Esophagus squamous epithelium (tissue), 5 donors: ENCODE measurements at places on chromosomes 12 and 14. TPM values are rescaled to one million over a fixed set of nuclear protein-coding genes. Genes with fewer than 3 reads are reported as not detected.

DRAM1 gene
- total RNA-seq = 8.6 TPM

NINJ2 gene
- 6.0 TPM for total RNA-seq

CD69 gene
- 0.99 TPM for total RNA-seq

USP15 gene
- 72.0 TPM for total RNA-seq

DYNC1H1 gene
- 299 TPM for total RNA-seq

FAM222A gene
- total RNA-seq = 9.3 TPM

PTPRO gene
- total RNA-seq = 0.76 TPM

PLBD1 gene
- total RNA-seq = 50.2 TPM

EDDM3A gene
- total RNA-seq = not detected

CLEC4D gene
- not detected for total RNA-seq

TESPA1 gene
- total RNA-seq = 0.31 TPM

SEC23A gene
- total RNA-seq = 25.1 TPM

SDR9C7 gene
- total RNA-seq = 26.0 TPM

ENDOU gene
- total RNA-seq = 39.8 TPM

RHOJ gene
- 0.73 TPM for total RNA-seq

GLRX5 gene
- 31.1 TPM for total RNA-seq

C12orf42 gene
- total RNA-seq = not detected

EIF2B1 gene
- total RNA-seq = 101 TPM

TBC1D30 gene
- total RNA-seq = 1.9 TPM

DNAH10 gene
- total RNA-seq = not detected

GRCh38 chr12:30691122-30691879, 4.4 kb downstream of the IPO8 start:
- no peak overlapping the region for H3K4me3 ChIP-seq
- H3K36me3 ChIP-seq = no peaks in the 10 kb centered on the region
- H3K27me3 ChIP-seq = no peaks in the 10 kb centered on the region
- DNase-seq = no peak
- H3K27ac ChIP-seq = no peak overlapping the region

DNA sequence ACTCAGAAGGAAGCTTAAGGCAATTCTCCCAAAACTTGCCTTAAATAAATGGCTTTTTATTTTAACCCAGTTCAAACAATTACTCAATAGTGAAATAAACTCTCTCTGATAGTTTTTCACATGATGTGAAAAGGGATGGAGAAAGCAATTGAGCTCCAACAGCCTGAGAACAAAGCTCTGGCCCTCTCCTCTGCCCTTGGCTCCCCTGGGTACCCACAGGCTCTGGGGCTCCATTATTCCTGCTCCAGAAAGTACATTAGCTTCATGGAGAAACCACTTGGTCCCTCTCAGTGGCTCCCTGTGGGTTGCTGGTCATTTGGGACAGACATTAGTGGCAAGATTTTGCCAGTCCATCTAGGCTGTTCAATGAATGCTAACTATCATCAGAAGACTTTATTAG, 242.8 kb downstream of the ATP23 start:
- no peak overlapping the region for H3K27ac ChIP-seq
- no peaks in the 10 kb centered on the region for H3K27me3 ChIP-seq
- H3K4me1 ChIP-seq = no peaks in the 10 kb centered on the region
- H3K36me3 ChIP-seq = no peaks in the 10 kb centered on the region
- DNase-seq = no peak

GRCh38 chr12:53677016-53677799, 1.3 kb upstream of the ATP5MC2 start:
- peaks cover 20% of the 10 kb centered on the region for H3K36me3 ChIP-seq
- no peaks in the 10 kb centered on the region for H3K27me3 ChIP-seq
- DNase-seq = no peak
- H3K4me1 ChIP-seq = peaks cover 46% of the 10 kb centered on the region
- H3K27ac ChIP-seq = peak overlapping the region; percentile 96

- no peaks in the 10 kb centered on the region for H3K36me3 ChIP-seq
- no peak overlapping the region for H3K4me3 ChIP-seq
- H3K4me1 ChIP-seq = peaks cover 4% of the 10 kb centered on the region
Observed at GRCh38 chr12:84507956-84508850, 404.4 kb downstream of the SLC6A15 start.

- no peaks in the 10 kb centered on the region for H3K4me1 ChIP-seq
- peaks cover 5% of the 10 kb centered on the region for H3K36me3 ChIP-seq
Observed at GRCh38 chr12:93502802-93503623, 35.7 kb downstream of the MRPL42 start.

DNA sequence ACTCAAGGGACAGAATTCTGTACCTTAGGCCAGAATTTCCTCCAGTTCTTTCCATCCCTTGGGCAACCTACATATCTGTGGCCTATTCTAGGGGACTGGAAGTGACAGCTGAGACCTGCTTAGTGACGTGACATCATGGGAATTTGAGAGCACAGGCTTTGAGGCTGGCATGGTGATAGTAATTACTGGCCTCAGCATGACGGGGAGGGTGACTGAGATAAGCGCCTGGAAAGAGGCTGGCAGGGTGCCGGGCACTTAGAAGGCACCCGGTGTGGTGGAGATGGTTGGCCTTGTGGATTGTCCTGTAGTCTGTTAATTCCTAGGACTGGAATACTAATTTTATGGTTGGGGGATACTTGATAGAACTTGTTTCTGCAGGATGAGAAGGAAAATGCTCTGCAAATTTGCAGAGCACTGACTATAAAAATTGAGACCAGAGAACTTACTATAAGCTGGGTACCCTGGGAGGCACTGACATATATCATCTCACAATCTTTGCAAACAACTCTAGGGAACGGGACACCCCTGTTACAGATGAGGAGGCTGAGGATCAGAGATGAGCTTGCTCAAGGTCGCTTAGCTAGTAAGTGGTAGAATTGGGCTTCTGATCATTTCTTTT, 42.2 kb upstream of the TBX3 start:
- no peaks in the 10 kb centered on the region for H3K36me3 ChIP-seq
- no peak for DNase-seq
- no peaks in the 10 kb centered on the region for H3K4me1 ChIP-seq
- H3K27me3 ChIP-seq = no peaks in the 10 kb centered on the region

DNA sequence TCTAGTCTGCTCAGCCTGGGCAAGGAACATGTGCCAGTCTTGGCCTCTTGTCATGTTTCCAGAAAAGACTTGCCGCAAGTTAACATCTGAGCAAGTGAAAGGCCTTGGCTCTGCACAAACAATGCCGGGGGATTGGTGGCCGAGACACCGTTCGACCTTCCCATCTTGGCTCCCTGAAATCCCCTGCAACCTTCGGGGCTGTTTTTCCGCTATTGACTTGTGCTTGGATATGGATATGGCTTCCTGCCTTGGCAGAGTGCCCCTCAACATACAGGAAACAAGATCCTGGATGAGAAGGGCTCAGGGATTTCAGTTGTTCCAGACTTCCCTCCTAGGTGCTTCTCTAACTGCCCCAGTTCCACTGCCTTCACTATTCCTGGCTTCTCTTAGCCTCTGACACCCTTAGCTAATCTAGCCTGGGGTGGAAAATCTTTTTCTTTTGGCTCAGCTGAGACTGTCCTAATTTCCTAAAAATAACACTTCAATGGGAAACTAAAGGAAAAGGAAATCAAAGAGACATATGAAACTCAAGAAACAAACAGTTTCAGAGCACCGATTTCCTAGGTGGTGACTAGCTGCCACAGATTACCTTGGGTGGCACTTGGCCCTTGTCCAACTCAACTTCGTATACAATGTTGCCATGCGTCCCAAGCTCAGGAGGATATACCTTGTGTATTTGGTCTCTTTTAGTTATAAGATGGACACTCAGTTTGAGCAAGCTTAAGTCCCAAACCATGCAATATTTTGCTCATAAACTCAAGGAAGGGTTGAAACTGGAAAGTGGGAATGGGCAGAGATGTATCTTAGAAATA, 33.9 kb downstream of the RDH12 start:
- no peak overlapping the region for H3K4me3 ChIP-seq
- DNase-seq = no peak
- H3K4me1 ChIP-seq = no peaks in the 10 kb centered on the region
- H3K36me3 ChIP-seq = no peaks in the 10 kb centered on the region

GRCh38 chr12:26130728-26131127, 5.9 kb upstream of the BHLHE41 start:
- no peak for DNase-seq
- H3K4me3 ChIP-seq = no peak overlapping the region
- H3K27me3 ChIP-seq = no peaks in the 10 kb centered on the region
- H3K27ac ChIP-seq = no peak overlapping the region

- no peaks in the 10 kb centered on the region for H3K4me1 ChIP-seq
- H3K36me3 ChIP-seq = peaks cover 3% of the 10 kb centered on the region
- no peak for DNase-seq
- H3K4me3 ChIP-seq = no peak overlapping the region
Observed at GRCh38 chr14:91996948-91997371, 42.9 kb downstream of the TRIP11 start.

DNA sequence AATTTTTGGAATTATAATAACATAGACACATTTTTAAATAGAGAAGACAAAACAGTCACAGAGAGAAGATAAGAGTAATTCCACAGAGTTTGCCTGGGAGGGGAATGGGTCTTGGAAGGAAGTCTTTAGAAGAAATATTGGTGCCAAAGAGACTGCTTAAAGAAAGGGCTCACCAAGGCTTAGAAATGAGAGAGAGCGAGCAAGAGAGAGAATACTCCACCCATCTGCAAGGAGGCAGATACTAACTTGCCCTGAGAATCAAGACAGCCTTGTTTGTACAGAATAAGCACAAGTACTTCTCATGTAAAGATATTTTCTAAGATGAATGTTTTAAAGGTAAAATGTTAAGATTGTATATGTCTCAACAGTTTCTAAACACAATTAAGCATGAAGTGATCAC, 165.5 kb downstream of the SLC38A4 start:
- H3K36me3 ChIP-seq = no peaks in the 10 kb centered on the region
- H3K27me3 ChIP-seq = no peaks in the 10 kb centered on the region
- H3K27ac ChIP-seq = peak overlapping the region; percentile 87
- H3K4me1 ChIP-seq = peaks cover 48% of the 10 kb centered on the region
- DNase-seq = no peak

DNA sequence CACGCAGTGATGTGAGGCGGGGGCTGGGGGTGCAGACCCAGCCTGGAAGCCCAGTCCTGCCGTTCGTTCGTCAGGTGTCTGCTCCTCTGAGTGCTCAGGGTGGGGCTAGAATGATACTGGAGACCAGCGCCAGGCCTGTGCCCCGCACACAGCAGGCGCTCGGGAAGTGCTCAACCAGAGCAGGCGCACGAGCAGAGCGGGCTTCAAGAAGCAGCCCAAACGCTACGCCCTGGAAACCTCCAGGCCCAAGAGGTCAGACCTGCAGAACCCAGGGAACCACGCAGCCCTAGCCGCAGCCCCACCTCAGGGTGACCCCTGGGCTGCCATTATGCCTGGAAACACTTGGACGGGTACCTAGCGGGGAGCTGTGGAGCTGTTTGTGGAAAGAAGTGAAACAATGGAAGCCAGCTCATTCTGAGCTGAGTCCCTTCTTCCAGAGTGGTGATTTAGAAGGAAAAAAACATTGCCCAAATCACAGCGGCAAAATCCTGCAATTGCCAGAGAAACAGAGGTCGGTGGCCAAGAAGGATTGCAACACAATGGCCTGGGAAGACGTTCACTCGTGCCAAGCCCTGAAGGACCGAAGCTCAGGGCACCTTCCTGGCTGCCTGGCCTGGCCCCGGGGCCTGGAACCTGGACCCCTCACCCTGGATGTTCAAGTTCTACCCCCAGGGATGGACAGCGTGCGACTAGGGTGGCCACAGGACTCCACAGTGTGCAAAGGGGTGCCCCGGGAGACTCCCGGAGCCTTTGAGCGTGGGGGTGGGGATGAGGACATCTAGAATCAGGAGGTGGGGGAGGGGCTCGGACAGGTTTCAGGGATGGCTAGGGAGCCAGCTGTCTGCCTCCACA, 40.4 kb upstream of the DIO3 start:
- no peak for DNase-seq
- peaks cover 7% of the 10 kb centered on the region for H3K27me3 ChIP-seq
- peaks cover 23% of the 10 kb centered on the region for H3K4me1 ChIP-seq

GRCh38 chr12:93964936-93965335, 183.4 kb upstream of the PLXNC1 start:
- H3K36me3 ChIP-seq = no peaks in the 10 kb centered on the region
- no peak for DNase-seq
- H3K4me3 ChIP-seq = no peak overlapping the region
- no peaks in the 10 kb centered on the region for H3K4me1 ChIP-seq

GRCh38 chr14:76784881-76785280, 23.6 kb downstream of the VASH1 start:
- peaks cover 4% of the 10 kb centered on the region for H3K4me1 ChIP-seq
- H3K36me3 ChIP-seq = no peaks in the 10 kb centered on the region
- no peak overlapping the region for H3K4me3 ChIP-seq
- no peak for DNase-seq
- no peaks in the 10 kb centered on the region for H3K27me3 ChIP-seq
- H3K27ac ChIP-seq = no peak overlapping the region

- H3K27ac ChIP-seq = no peak overlapping the region
- DNase-seq = no peak
- no peak overlapping the region for H3K4me3 ChIP-seq
- peaks cover 17% of the 10 kb centered on the region for H3K4me1 ChIP-seq
- H3K27me3 ChIP-seq = no peaks in the 10 kb centered on the region
- H3K36me3 ChIP-seq = peaks cover 57% of the 10 kb centered on the region
Observed at GRCh38 chr14:49579841-49580240, 6.3 kb downstream of the RPS29 start.

DNA sequence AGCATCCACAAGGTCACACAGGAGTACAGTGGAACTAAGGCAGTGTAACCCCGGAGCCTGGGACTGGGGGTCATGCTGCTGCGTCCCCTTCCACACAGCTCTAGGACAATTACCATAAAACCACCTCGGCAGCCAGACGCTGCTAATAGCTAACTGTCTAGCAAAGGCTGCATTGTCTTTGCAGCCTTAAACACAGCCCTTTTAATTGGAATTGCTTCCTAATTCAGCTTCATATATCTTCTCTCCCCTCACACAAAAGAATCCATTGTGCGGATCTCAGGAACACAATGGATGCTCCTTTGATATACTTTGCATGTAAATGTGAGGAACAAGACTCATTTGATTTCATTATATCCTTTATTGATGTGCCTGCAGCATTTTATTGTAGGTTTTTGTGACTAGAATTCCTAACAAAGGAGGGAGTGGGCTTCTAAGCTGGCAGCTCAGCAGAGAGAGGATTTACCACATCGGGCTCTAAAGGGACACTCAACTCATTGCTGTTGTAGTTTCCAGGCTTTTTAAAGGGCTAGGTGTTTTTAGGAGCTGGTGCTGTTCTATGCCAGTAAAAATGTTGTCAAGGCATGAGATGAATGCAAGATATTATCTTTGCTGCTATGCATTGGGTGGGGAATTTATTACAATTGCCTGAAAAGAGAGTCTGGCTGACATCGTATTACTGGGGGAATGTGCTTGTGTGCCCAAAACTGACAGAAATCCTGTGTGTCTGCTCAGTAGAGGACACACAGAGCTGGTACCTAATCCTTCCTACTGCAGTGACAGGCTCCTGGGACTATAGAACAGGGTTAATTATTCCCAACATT, 30.4 kb upstream of the DACT1 start:
- H3K36me3 ChIP-seq = no peaks in the 10 kb centered on the region
- H3K27ac ChIP-seq = no peak overlapping the region
- H3K4me3 ChIP-seq = no peak overlapping the region
- no peak for DNase-seq
- no peaks in the 10 kb centered on the region for H3K27me3 ChIP-seq

- no peak overlapping the region for H3K27ac ChIP-seq
- H3K4me1 ChIP-seq = no peaks in the 10 kb centered on the region
- DNase-seq = no peak
- no peaks in the 10 kb centered on the region for H3K27me3 ChIP-seq
Observed at GRCh38 chr14:50920482-50921230, 23.6 kb downstream of the PYGL start.
